ELF-1 (cell line): ENCODE measurements at places on chromosomes 5 and 9.

- DNase-seq = no peak
Observed at GRCh38 chr5:94776167-94776566, 157.7 kb downstream of the SLF1 start.

GRCh38 chr5:72314571-72315172 is 5.4 kb downstream of the MRPS27 start:
- no peak for DNase-seq

- no peak for DNase-seq
Observed at GRCh38 chr5:76690704-76691466, 25.0 kb upstream of the F2R start.

- DNase-seq = no peak
Observed at GRCh38 chr9:108483676-108484075, 372.1 kb downstream of the ACTL7B start.

- DNase-seq = no peak
Observed at GRCh38 chr5:55454282-55454681, 80.5 kb downstream of the PLPP1 start.

- no peak for DNase-seq
Observed at GRCh38 chr5:73565969-73566547, 515 bp downstream of the UTP15 start.

- no peak for DNase-seq
Observed at GRCh38 chr9:69299315-69299714, 25.7 kb upstream of the ENTREP1 start.

DNA sequence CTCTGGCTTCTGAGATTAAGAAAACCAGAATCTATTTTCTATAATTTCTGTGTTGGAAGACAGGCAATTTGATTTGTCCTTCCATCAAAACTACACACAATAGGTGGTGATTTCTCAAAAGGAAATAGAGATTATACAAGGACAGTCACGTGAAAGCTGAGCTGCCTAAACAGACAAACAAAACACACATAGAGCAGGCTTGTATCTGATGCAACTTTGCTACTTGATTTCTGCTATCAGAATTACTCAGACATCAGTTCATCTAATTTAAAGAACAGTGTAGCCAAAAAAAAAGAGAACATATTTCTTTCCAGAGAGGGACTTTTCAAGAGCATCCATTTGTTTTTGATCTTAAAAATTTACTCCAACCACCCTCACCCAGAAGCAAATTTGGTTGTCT is 2128.3 kb upstream of the C9orf72 start:
- no peak for DNase-seq

- DNase-seq = no peak
Observed at GRCh38 chr5:93588352-93589151, 5.5 kb downstream of the NR2F1 start.
